ENCODE measurements at places on chromosomes 6 and 20. TPM values are rescaled to one million over a fixed set of nuclear protein-coding genes. Genes with fewer than 3 reads are reported as not detected.

KDM1B gene
- total RNA-seq: 5.2 TPM

TCF21 gene
- total RNA-seq: not detected

BANF2 gene
- total RNA-seq: not detected

MYL9 gene
- 217 TPM for total RNA-seq

SEL1L2 gene
- not detected for total RNA-seq

MUC22 gene
- not detected for total RNA-seq

VEGFA gene
- 47.9 TPM for total RNA-seq

MOCS1 gene
- 15.2 TPM for total RNA-seq

SSTR4 gene
- not detected for total RNA-seq

C20orf144 gene
- 0.26 TPM for total RNA-seq

PNLDC1 gene
- not detected for total RNA-seq

KCNG1 gene
- total RNA-seq: 13.2 TPM

WFDC12 gene
- not detected for total RNA-seq

UBD gene
- not detected for total RNA-seq

TNNC2 gene
- 3.1 TPM for total RNA-seq

PRSS16 gene
- 17.7 TPM for total RNA-seq

FAXC gene
- total RNA-seq: 17.2 TPM
